AG20443 (cell line): ENCODE measurements at places on chromosomes 7 and 10.

- peak; percentile 26 for DNase-seq
Observed at GRCh38 chr7:131931370-131931769, 374.9 kb upstream of the PODXL start.

DNA sequence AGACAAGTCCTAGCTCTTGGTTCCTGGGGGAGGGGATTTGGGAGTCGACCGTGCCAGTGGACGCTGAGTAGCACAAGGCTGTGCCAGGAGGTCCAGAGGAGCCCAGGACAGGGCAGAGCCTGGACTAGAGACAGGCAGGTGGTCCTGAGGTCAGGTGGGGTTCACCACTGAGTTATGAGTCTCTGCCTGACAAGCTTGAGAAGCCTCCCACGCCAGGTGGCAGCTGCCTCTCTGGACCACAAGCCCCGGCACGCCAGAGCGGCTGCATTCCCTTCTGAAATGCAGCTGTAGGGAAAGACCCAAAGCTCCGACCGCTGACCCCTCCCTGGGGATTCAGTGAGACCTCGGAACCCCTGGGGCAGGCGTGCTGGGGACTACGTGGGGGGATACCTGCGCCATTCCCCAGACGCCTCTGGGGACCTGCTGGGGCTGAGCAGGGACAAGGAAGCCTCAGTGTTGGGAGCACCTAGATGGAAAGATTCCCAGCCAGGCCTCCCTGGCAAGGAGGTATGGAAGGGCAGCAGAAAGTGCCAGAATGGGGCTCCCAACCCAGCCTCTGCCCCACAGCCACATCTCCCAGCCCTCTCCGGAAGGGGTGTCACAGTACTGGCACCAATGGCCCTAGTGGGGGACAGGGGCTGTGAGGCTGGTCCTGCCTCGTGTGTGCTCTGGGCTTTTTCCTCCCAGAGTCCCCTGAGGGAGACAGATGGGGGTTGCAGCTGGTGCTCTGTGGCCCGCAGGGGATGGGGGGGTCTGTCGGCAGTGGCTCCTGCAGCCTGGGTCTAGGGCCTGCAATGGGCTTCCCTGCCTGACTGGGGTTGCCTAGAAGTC lies 29.0 kb downstream of the PDGFA start:
- no peak for DNase-seq

DNA sequence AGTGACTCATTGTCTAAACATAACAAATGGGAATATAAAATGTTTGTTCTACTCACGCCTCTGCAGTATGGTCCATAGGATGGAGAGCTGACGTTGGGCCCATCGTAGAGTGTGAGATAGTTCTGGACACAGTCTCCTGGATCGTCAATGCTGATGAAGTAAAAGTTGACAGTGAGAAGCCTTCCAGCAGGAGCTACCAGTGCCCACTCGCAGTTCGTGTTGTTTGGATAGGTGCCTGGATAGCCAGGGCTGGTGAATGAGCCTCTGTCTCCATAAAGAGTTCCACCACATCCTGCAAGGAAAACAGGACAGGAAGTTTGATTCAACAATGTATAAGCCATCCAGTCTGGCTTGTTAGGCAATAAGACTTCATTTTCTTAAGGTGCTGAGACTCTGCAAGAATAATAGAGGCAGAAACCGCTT lies 79.6 kb downstream of the OR13A1 start:
- DNase-seq, result no peak

DNA sequence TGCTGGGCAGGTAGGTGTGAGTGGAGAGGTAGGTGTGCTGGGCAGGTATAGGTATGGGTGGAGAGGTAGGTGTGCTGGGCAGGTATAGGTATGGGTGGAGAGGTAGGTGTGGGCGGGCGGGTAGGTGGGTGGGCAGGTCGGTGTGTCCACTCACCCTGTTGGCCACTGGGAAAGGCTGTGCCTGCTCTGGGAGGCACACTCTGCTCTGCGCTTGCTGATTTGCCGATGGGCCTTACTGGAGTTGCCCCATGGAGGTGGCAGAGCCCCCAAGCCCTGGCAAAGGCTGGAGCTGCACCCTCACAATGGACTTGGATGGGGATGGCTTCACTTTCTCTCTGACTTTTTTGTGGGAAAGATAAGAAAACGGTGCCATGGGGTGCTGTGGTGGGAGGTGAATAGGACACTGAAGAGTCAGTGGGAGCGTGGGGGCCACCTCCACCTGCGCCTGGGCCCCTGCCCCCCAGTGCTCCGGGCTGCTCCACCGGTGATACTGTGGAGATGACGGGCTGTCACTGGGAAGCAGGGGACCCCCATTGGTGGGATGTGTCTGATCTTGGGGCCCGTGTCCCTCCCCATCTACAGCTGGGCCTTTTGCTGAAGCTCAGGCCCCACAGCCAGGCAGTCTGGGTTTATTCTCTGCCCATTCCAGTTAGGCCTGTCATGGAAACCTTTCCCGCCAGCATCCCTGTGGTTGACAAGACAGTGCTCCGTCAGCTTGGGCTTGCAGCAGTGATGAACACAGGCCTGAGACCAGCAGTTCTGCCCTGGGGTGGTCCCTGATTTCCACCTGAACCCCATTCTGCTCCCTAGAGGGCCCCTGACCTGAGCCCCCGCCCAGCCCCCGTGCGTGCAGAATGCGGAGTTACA lies 75.0 kb downstream of the NKX6-2 start:
- DNase-seq, result no peak

- DNase-seq, result peak; percentile 54
Observed at GRCh38 chr7:24576171-24577025, 3.1 kb downstream of the PALS2 start.

DNA sequence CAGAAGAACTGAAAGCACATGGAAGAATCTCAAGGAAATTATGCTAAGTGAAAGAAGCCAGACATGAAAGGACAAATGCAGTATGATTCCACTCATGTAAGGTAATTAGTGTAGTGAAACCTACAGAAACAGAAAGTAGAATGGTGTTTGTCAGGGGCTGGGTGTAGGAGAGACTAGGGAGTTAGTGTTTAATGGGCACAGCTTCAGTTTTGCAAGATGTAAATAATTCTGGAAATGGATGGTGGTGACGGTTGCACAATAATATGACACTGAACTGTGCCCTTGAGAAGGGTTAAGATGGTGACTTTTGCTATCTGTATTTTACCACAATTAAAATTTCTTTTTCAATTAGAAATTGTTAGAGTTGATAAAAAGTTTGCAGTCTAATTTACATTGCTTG lies 157.3 kb upstream of the ADCY1 start:
- DNase-seq, result no peak

DNA sequence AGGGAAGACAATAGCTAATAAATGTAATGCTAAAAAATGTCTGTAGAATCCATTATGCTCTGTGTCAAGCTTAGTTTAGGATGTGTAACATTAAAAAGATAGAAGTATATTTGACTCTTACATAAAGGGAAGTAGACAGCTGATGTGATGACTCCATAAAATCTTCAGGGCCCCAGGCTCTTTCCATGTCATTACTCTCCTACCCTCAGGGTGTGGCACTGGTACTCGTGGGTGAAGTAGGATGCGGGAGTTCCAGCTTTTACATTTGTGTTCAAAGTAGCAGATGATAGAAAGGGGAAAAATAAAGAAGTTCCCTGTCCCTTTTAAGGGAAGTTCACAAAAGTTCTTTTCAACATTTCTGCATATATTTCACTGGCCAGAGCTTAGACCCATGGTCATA lies 157.1 kb downstream of the TSPAN12 start:
- DNase-seq, result no peak

DNA sequence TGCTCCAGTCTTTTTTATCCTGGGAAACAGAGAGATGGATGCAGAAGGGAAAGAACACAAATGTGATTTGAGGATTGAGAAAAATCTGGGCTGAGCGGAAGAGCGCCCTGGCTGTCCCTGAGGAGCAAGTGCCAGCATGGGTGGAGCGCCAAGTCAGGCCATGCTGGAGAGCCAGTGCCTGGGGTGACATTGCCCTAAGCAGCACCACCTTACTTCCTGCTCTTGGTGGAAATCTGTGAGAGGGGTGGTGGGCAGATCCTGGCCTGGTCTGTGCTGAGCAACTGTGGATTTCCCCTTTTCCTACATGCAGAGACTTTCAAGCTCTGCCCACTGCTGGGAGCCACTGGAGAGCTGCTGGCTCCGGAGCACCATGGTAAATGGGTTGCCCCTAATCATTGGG lies 36.9 kb downstream of the DDIT4 start:
- no peak for DNase-seq

- no peak for DNase-seq
Observed at GRCh38 chr7:55202150-55202913, 162.8 kb upstream of the LANCL2 start.

DNA sequence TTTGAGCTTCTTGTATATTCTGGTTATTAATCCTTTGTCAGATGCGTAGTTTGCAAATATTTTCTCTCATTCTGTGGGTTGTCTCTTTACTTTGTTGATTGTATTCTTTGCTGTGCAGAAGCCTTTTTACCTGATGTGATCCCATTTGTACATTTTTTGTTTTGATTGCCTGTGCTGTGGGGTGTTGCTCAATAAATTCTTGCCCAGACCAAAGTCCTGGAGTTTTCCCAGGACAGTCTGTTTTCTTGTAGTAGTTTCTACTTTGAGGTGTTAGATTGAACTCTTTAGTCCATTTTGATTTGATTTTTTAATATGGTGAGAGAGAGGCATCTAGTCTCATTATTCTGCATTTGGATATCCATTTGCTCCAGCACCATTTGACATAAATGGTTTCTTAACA lies 588.7 kb upstream of the MBL2 start:
- DNase-seq, result no peak

GRCh38 chr7:130875901-130876300 lies 141.9 kb upstream of the KLF14 start:
- peak; percentile 6 for DNase-seq

- no peak for DNase-seq
Observed at GRCh38 chr7:106418526-106418925, 133.7 kb upstream of the NAMPT start.

DNA sequence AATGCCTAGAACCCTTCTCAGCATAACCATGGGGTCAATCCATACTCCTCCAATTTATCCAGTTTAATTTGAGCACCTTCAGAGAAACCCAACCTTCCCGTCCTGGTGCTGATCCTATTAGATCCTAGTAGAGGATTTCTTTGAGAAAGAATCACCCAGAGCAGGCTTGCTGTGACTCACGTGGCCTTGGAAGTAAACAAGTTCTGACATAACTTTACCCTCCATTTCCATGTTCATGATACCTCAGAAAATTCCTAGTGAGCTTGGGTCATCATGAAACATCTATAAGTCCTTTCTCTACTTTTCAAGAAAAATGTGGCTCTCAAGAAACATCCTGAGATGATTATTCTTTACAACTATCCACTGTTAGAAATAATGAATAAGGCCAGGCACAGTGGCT lies 71.7 kb downstream of the PRLHR start:
- peak; percentile 36 for DNase-seq

GRCh38 chr10:133142523-133143199 lies 17.4 kb upstream of the KNDC1 start:
- DNase-seq, result no peak

GRCh38 chr10:119139464-119140067 lies 25.9 kb downstream of the SFXN4 start:
- DNase-seq, result peak; percentile 71

DNA sequence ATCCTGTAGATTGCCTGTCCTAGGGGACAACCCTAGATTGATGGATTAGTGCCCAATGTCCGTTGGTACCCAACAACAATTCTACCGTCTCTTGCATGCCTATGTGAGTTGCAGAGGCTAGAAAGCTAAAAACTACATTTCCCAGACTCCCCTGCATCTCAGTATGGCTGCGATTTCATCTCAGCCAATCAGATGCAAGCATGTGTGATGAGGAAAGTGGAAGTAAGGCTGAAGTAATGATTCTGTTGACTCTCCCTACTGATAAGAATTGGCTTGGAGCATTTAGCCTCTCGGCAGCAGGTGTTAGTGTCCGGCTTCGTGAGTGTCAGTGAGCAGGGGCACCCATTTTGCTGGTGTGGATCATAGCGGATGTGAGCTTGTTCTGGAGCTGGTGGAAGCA lies 171.9 kb downstream of the FGFR2 start:
- no peak for DNase-seq

GRCh38 chr10:18142151-18142550 lies 1.9 kb downstream of the CACNB2 start:
- no peak for DNase-seq
